ENCODE measurements at places on chromosomes 16 and 17.

DNA sequence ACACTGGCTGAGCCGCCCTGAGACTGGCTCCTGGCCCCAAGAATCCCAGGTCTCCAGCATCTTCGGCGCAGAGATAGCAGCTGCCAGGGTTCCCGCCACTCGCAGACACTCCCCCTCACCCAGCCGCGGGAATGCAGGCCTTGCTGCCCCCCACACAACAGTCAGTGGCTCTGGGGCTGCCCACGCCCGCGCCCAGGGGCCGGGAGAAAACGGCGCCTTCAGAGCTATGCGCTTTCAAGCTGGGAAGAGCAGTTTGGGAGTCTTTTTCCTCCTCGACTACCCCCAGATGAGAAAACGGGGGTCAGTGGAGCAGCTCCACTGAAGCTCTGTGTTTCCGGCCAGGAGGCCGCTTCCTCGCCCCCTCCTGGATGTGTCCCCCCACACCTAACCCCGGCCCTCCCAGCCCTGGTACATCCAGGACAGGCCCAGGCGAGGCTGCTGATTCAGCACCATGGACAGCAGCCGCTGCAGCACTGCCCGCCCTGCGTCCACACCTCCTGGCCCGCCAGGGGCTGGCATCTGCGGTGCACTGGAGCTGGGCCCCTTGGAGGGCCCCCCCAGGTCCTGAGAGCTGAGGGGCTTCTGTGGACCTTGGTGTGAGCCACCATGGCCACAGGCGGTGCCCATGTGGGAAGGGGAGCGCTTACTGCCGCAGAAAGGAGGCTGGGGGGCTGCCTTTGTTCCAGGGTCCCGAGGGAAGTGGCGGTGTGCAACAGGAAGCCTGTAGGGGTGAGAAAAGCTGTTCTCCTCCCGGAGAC, 35.7 kb downstream of the CACNA1H start:
- no peak for DNase-seq

DNA sequence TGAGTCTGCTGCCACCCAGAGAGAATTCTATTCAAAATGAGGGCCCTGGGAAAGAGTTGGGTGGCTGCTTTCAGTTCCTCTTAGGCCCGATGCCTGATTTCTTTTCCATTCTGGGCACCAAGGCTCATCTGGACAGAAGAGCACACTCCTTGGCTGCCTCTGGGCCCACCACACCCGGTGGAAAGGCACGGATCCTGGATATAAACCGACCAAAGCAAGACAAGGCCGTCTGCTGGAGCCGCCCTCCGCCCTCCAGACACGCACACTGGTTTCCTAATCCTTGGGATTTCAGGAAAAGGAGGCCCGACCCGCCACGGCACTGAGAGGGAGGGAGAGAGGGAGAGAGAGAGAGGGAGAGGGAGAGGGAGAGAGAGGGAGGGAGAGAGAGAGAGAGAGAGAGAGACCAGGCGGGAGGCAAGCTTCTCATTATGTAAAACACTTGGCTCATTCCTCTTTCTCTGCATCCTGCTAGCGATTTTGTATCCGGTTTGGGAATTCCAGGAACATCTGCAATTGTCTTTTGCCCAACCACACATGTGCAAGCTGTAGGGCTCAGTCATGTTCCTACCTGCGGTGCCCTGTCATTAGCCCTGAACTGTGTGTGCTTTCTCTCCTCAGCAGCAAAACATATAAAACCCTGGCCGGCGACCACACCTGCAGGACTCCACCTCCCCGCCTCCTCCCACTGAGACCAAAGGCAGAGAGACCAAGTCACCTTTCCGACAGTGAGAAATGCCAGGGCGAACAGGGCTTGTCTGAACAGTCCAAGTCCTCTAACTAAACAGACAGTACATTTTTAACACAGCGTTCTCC, 347.2 kb downstream of the SOX9 start:
- DNase-seq: peak; percentile 44

DNA sequence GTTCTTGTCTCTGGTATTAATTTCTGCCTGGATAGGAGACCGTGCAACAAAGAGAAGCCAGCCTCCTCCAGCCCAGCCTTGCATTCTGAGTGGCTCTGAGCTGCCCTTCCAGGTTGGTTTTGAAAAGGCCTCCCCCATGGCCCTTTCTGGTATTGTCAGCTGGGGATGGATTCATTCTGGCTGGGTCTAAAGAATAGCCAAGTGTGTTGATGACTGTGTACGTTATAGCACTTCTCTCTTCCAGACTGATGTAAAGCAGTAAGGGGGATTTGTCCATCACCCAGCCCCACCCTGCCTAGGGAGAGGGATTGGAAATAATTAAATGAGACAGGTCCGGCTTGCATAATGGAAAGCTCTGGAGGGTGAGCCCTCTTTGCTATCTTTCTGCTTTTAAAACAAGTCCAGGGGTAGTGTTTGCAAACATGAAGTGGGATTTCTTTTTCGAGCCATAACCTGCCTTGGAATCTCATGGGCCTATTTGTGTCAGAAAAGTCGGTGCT, 146.4 kb downstream of the MSI2 start:
- DNase-seq: no peak

DNA sequence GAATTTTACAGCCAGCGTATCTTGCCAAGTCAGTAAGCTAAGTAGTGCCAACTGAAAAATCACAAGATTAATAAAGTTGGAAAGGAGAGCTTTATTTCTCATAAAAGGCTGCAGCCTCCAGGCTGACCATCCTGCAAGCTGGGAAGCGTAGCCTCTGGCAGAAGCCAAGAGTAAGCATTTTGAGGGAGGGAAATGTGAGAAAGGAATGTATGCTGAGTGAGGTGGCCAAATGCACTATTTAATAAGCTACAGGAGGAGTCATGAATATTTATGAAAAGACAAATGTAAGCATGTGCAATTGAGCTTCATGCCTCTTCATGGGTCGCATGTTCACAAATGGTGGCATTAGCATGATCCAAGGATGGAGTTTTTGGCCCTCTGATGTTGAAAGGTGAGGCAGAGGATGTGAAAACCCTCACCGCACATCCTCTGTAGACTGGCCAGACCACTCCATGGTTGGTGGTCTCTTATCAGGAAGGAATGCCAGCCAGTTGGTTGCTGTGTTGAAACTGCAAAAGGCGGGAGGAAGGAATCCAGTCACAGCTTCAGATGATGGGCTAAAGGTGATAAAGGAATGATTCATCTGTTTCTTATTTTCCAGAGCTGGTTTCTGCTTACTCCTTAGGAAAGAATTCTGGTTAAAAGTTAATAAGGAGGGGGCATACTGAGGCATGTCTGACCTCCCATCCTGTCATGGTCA, 9.2 kb downstream of the KRT33B start:
- DNase-seq: no peak

DNA sequence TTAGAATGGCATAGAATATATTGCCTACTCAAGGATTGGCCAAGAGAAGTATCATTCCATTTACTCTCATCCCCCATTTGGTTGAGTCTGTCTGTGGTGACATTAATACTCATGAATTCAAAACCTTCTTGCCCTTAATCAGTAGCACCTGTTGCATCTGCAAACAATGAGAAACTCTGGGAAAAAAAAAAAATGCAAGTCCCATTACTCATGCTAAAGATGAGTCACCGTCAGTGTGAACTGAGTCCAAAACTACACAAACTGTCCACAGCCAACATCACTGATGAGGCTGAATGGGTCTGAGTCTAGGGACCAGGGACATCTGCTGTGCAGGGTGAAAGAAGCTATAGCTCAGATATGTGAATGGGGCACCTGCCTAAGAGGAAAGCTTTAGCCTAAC, 96.9 kb upstream of the ADAMTS18 start:
- DNase-seq: peak; percentile 89

- DNase-seq: no peak
These were observed 12.5 kb downstream of the SREBF1 start for GRCh38 chr17:17824119-17824782.

- no peak for DNase-seq
These were observed 11.9 kb downstream of the FBRS start for GRCh38 chr16:30669903-30670824.

- no peak for DNase-seq
These were observed 388.5 kb downstream of the XYLT1 start for GRCh38 chr16:17082095-17082882.

- DNase-seq: no peak
These were observed 1006.7 kb upstream of the GOT2 start for GRCh38 chr16:59740858-59741257.

GRCh38 chr17:1203111-1203966, 23.6 kb upstream of the ABR start:
- DNase-seq: no peak

- DNase-seq: no peak
These were observed 29.7 kb downstream of the CDK5R1 start for GRCh38 chr17:32516450-32516849.

- no peak for DNase-seq
These were observed 19.0 kb downstream of the SLC7A5 start for GRCh38 chr16:87850009-87851006.

DNA sequence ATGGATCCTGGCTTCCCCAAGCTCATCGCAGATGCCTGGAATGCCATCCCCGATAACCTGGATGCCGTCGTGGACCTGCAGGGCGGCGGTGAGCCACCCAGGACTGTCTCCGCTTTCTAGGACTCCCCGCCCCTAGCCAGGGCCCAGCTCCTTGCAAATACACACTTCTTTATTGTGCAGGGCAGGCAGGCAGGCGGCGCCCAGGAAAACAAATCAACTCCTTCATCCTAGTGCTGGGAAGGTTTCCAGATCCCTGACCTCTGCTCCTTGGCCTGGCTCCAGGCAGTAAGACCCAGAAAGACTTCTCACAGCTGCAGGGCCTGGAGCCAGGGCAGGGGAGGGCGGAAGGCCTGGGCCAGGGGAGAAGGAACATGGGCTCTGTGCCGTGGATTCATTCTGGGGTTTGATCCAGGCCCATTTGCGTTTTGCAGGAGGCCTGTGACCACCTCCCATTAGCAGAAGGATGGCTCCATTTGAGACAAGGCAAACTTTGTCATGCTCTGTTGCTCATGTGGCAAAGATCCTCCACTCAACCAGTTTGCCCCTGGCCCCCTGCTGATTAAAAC, 6.0 kb upstream of the LPCAT2 start:
- no peak for DNase-seq

DNA sequence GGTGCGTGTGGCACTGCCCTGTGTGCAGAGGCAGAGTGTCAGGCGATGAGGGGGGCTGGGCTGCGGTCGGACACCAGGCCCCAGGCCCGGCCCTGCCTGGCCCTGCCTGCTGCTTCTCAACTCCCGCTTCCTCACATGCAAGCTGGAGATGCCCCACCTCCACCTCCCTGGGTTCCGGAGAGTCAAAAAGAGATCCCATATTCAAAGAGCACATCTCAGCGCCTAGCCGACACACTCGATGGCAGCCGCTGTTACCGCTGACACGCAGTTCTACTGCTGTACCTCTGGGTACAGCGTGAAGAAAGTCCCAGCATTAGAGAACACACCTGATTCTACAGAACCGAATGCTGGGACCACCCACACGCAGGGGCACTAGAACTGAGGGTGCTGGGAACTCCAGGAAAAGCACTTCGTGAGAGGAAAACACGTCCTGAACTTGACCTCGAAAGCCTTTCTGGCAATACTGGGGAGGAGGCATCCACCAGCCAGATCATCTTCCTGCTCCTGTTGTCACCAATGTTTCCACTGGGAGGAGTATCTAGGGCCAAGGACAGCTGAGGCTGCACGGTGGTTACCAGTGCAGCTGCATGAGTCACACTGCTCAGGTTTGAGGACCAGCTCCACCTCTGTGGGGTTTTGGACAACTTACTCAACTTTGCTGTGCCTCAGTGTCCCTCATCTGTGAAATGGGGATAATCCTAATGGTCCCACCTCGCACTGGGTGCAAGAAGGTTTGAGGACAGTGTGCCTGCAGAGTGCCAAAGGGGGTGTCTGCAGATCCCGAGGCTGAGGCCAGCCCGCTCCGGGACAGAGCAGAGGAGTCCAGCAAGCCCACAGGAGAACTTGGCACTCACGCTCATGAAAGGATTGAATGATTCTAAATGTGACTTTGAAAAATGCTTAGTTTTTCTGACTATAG, 100.4 kb upstream of the DNAH17 start:
- no peak for DNase-seq

- no peak for DNase-seq
These were observed 76.3 kb downstream of the LITAF start for GRCh38 chr16:11510178-11510973.

DNA sequence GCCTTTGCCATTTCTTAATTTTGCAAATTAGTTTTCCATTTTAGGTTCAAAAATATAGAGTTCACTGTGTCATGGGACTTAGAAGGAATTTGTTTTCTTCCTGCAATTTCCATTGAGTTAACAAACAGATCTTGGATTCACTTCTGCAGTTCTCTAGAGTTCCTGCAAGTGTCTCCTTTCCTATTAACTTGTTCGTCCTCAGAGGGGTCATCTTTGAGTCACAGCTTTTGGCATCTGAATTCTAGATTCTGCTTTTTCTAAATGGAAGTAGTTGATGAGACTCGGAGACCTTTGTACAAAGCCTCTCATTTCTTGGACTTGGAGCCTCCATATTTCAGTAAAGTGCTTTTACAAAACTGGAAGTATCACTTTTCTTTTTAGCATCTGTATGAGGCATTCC, 323.3 kb downstream of the BCAS3 start:
- no peak for DNase-seq

DNA sequence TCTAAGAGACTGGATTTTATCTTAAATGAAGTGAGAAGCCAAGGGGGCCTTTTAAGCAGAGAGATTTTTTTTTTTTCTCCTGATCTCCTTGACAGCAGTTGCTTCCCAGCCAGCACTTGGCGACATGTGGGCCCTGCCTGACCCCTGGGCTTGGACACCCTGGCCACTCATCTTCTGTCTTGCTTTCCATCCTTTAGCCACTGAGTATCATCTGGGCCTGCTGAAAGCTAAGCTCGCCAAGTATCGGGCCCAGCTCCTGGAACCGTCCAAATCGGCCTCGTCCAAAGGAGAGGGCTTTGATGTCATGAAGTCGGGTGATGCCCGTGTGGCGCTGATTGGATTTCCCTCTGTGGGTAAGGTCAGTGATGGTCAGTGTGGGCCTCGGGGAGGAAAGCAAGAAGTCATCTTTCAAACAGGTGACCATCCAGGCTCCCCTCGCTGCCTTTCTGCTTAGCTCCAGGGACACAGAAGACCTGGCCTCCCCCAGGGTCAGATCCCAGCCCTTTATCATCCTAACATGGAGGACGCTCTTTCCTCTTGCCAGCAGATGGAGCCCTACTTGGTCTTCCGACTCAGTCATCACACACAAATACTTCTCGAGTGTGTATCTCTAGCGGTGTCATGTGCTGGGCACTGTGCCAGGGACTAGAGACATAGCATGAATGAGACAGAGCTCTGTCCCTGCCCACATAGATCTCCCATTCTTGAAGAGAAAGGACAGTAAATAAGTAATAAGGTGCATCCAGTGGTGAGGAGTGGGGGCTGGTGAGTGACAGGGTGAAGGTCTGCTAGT, 6.1 kb downstream of the DRG2 start:
- peak; percentile 30 for DNase-seq
